ENCODE measurements at places on chromosomes 16 and 17. TPM values are rescaled to one million over a fixed set of nuclear protein-coding genes. Genes with fewer than 3 reads are reported as not detected.

Gene NPIPB9
- 3.9 TPM for total RNA-seq

Gene TMC7
- total RNA-seq, result 0.32 TPM

Gene ZPBP2
- not detected for total RNA-seq

Gene GRB7
- total RNA-seq, result 0.97 TPM

Gene ITGAD
- not detected for total RNA-seq

Gene GAS2L2
- total RNA-seq, result not detected

Gene PDILT
- total RNA-seq, result not detected

Gene SPNS3
- not detected for total RNA-seq

Gene USP6
- total RNA-seq, result not detected

Gene FBXW10
- 0.32 TPM for total RNA-seq

Gene IRX3
- total RNA-seq, result 0.86 TPM

Gene PPY
- not detected for total RNA-seq

Gene PIMREG
- 18.1 TPM for total RNA-seq

Gene AGRP
- total RNA-seq, result not detected

Gene CNGB1
- total RNA-seq, result not detected

Gene SEPHS2
- total RNA-seq, result 7.8 TPM

Gene P2RX1
- total RNA-seq, result 1.3 TPM

Gene ST6GALNAC1
- total RNA-seq, result not detected
